Activated naive CD4-positive, alpha-beta T cell treated with Interleukin-2 at 50 U/mL for 16 hours (primary cell): ENCODE measurements at places on chromosomes 11 and 22.

DNA sequence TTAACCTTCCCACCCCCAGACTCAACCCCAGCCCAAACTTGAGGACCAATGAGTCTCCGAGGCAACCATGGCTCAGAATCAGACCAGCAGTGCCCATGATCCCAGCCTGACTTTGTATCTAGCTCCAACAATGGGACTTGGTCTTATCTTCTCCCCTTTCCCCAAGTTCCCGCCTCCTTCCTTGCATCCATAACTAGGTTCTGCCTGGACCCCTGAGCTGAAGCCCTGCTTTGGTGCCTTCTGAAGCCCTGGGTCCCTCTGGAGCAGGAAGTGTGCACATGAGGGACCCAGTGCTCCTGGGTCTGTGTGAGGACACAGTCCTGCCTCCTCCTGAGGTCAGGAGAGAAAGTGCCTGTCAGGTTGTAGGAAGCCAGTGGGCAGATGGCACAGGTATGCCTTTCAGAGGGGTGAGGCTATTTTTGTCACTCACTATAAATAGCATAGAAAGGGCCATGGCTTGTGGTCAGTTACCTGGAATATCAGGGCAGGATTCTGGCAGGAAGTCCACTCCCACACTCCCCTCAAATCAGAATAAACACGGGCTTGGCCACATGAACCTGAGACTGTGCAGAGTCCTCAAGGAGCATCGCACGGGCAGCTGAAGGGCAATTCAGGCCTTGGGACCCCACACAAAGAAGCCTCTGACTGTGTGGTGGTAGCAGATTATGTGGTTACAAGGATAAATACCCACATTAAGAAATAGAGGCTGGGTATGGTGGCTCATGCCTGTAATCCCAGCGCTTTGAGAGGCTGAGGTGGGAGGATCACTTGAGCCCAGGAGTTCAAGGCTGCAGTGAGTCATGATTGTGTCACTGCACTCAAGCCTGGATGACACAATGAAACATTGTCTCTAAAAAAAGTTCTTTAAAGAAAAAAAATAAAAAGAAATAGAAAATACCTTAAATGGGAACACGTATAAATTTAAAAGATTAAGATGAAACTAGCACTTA, 27.4 kb downstream of the RCN1 start:
- no peak for DNase-seq

DNA sequence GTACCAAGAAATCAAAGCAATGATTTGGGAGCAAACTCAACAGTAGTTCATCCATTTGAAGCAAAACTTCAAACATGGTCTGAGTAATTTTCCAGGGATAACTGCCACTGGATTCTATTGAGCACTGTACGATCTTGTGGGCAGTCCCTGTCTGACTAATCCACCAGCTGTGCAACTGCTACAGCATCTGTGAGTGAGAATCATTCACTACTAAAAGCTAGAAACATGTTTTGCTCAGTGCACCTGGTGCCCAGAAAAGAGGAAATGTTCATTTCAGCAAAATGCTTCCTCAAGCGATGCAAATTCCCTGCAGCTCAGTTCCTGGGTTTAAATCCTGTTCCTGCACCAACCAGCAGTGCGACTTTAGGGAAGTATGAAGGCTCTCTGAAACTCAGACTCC, 1077.9 kb downstream of the DLG2 start:
- DNase-seq, result no peak

DNA sequence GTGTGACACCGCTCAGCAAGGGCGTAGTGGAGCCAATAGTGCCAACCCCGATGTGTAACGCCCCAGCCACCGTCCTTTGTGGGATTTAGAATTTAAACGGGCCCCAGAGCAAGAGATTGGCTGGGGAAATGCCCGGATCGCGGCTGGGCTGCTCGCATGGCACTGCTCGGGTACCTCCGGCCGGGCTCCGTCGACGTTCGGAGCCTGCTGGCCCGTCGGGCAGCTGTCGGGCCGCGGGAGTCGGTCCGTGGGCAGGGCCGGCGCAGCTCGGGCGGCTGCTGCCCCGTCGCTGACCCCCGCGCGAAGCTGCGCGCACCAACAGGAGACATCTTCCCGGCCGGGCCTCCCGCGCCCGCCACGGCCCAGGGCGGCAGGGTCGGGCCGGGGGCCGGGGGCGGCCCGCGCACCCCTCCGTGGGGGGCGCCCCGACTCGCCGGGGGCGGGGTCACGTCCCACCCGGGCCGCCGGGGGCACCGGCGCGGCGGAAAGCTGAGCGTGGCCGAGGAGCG, 1.3 kb upstream of the KDM2A start:
- peak; percentile 47 for DNase-seq

- peak; percentile 20 for DNase-seq
Measured at GRCh38 chr11:133134314-133135173, 397.8 kb downstream of the OPCML start.

DNA sequence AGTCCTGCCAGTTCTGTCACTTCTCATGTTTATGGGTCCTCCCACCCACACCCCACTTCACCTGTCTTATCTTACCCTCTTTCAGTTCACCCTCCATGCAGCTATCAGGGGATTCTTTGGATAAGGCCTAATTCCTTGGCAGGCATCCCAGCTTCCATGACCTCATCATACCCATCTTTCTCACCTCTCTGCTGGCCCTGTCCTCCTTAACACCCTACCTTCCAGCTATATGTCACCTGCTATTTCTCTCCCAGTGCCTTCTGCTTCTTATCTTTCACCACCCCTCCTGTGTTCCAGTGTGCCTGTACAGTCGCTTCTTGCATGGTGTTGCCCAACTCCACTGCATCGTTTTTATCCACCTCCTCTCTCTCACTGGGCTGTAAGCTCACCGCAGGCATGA, 28.3 kb downstream of the SNU13 start:
- DNase-seq, result no peak

DNA sequence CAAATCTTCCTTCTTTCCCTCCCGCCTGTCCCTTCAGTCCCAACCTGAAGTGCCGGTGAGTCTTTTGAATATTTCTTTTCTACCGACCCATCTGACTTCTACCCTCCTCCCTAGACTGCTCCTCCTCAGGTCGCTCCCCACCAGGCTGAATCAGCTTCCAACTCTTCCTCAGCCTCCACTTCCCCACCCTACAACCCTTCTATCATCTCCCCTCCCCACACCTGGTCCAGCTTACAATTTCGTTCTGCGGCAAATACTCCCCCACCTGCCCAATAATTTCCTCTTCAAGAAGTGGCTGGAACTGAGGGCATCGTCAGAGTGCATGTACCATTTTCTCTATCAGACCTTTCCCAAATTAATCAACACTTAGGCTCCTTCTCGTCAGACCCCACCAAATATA, 2.5 kb upstream of the NDUFC2 start:
- no peak for DNase-seq

DNA sequence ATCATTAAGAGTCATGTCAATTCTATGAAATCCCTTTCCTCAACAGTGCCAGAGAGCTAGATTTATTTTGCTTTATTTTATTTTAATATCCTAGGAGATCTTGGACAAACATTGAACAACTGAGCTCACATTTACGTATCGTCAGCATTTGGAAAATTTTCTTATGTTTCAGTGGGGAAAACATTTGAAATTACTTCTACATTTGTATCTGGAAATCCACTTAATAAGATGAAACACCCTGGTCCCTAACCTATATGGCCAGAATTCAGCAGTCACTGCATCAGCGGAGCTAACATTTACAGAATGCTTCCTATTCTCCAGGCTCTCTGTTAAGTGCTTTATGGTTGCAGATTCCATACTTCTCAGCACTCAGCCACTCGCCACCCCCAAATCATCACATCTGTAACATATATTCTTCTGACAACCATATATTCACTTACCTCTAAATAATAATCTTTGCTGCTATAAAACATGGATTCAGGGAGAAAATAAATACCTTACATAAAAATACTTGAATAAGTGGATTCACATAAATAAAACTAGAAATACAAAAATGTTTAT, 773.9 kb downstream of the JRKL start:
- DNase-seq, result no peak

DNA sequence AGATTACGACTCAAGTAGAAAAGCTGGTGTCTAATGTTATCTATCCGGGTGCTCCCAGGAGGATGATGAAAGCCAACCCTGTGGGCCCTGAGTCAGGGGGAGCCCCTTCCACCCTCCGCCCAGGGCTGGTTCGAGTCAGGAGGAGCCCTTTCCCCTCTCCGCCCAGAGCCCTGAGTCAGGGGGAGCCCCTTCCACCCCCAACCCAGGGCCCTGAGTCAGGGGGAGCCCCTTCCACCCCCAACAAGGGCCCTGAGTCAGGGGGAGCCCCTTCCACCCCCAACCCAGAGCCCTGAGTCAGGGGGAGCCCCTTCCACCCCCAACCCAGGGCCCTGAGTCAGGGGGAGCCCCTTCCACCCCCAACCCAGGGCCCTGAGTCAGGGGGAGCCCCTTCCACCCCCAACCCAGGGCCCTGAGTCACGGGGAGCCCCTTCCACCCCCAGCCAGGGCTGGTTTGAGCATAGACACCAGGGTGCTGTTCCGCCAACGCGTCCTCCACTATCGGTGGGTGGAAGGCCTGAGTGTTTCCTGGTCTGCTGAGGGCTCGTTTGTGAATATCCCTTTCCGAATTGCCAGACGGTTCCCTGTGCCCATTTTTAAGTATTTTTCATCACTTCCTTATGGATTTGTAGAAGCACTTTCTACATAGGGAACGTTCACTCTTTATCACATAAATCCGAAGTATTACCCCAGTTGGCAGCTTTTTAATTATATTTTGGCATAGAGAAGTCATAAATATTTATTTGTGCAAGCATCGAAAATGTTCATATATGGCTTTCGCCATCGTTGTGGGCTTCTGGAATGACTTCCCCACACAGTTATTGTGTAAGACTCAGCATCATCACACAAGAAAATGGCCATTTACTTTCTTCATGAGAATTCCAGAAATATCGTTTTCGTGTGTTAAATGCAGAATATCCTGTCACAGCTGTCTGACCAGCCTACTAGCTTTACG, 380.6 kb downstream of the BRD1 start:
- peak; percentile 13 for DNase-seq

DNA sequence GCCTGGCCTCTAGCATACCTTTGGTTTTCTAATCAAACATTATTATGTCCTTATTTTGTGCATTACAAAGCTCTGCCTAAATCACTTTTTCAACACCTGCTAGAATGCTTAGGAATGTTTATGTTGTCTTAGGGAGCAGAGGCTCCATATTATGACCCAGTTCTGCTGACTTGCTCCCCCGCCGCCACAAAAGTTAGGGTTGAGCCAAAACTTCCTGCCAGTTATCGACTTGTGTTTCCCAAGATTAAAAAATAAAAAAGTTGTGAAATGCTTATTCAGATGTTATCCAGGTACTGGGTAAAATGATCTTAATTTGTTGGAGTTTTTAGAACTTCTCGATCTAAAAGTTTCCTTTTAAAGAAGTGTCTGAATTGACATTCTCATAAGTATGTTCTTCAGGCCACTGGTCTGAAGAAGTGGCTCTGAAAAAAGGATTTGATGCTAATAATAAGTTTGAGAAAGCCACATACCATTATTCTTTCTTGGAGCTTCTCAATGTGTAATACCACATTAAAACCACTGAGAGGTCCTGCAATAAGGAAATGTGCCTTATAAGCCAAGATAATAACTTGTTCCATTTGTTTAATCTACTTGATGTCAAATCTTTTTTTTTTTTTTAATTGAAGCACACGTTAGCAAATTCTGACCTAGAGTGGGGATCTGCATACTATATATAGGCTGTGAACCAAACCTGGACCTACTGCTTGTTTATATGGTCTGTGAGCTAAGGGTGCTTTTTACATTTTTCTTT, 2.2 kb downstream of the RNF185 start:
- no peak for DNase-seq

DNA sequence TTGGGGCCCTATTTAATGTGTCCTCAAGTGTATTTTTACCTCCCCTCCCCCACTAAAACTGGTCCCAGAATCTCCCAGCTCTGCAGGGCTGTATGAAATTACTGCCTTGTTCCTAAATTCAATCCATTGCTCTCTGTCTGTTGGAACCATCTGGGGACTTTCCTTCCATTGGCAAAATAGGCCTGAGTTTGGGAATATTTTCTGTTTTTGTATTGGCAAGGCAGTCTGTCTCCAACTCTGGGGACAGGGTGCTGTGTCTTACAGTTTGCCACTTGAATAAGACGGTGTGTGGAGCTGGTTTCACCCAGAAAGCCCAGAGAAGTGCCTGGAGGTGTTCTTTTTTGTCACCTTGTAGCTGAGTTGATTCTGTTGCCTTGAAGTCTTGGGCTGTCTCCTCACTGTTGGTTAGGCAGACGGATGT, 1.3 kb downstream of the PACS1 start:
- peak; percentile 16 for DNase-seq

DNA sequence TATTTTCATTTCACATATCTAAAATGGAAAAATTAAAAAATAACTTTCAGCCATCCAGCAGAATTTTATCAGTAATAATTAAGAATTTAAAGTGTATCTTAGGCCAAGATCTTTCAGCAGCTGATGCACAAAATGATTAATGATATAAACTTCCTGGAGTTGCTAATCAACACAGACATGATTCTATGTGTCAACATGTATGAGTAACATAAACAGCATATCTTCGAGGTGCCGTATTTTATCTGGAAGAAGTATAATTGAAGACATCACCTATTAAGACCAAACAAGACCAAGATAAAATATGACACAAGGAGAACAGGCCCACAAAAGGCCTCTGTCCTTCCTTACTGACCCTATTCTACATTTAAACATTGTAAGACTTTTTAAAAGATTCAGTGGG, 45.2 kb downstream of the SLC5A12 start:
- no peak for DNase-seq

DNA sequence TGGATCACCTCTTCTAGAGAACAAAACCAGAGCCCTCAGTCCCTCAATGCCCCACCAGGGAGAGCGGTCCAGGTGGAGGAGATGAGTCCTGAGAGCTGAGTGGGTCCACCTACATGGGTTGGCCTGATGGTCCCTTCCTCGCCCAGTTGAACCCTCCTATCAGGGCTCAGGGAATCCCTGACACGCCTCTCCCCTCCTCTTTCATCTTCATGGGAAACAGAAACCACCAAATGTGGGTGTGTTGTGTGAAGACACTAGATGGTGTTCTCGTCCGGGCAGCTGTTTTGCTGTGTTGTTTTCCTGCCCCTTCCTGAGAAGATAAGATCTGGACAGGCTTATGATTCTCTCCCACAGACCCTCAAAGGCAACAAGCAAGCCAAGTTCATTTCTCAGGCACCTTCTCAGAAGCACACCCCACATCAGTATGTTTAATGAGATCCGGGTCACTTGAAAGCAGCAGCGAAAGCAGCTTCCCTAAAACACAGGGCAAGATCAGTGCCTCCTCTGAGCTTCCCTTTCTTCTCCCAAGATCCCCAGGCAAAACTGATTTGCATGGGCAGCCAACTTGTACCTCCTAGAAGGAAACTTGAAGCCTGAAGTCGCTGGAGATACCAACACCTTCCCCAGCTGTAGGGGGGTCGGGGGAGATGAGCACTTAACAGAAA, 35.3 kb upstream of the POU2AF1 start:
- no peak for DNase-seq

- DNase-seq, result no peak
Measured at GRCh38 chr22:45882881-45883810, 93.8 kb downstream of the WNT7B start.

- peak; percentile 41 for DNase-seq
Measured at GRCh38 chr22:40533712-40534378, 102.7 kb downstream of the MRTFA start.
